DMS79 treated with DMSO at 0.1 percent for 48 hours (cell line): ENCODE measurements at places on chromosomes 12 and 14.

DNA sequence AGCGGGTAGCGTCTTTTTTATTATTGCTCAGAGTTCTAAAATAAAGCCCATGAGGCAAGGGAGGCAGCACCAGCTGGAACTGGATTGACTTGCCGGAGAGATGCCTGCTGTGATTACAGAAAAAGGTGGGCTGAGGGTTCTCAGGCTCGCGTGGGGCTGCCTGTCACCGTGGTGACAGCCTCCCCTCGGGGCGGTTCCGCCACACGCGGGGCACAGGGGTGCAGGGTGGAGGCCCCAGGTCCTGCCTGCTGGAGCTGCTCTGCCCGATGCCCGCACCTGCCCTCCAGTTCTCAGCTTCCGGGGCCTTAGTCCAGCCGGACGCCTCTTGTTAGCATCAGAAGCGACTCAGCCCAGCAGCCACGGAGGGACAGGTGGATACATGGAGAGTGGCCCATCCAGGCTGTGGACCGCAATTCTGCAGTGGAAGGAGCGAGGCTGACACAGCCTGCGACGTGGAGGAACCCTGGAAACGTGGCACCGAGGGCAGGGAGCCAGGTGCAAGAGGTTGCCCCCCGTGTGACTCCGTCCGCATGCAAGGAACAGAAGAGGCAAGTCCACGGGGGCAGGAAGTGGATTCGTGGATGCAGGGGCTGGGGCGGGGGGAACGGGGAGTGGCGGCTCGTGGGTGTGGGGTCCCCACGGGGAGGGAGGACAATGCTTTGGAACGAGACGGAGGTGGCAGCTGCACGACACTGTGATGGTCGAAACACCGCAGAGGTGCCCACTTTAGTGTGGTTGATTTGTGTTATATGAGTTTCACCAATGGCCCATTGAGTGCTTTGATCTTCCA, 79.5 kb downstream of the GALNT9 start:
- no peak for DNase-seq

DNA sequence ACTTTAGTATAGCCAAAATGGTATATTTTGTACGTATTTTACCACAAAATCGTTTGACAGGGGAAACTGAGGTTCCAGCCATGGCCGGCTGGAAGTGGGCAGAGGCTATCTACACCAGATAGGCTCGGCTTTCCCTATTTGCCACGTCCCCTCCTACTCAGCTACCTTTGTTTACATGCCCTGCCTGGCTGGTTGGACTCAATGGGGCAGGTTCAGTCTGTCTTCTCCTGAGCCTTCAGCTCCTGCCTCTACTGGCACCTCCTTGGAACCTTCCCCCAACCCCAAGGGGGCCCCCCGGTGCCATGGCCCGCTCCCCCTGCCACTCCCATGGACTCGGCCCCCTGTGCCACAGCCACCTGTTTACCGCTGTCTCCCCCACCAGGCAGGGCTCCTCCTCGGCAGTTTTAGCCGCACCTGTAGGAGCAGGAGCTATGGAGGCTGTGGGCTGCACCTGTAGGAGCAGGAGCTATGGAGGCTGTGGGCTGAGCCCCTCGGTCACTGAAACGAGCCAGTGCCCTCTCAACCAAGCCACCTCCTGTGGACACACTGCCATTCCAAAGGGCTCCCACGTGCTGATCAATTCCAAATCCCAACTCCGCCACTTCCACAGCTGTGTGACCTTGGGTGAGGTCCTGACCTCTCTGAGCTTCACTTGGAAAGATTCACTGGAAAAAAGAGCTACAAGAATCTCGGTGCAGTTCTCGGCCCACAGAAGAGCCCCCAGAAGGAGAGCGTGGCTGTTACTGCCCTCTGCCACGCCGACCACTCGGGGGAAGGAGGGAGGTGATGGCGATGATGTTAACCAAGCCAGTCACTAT, 62.2 kb downstream of the NCOR2 start:
- DNase-seq: no peak

- DNase-seq: no peak
These were observed 90.8 kb downstream of the DICER1 start for GRCh38 chr14:95066427-95066986.

DNA sequence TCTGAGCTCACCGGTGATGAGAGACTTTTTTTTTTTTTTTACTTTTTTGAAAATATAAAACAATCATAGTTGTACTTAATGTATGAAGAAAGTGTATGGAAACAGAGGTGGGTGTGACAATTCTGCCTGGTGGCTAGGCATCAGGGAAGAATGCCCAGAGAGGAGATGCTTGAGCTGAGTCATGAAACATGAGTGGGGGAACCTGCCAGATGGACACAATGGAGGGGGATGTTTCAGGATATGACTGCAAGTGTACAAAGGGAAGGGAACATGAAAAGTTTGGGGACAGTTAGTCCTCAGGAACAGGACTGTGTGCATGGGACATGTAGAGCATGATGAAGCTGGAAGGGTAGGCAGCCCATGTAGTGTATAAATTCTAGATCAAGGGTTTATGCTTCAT, 274.2 kb upstream of the E2F7 start:
- DNase-seq: no peak

GRCh38 chr14:103126088-103126872, 3.0 kb downstream of the TNFAIP2 start:
- DNase-seq: no peak
